ENCODE measurements at places on chromosomes 2 and 18.
A peak's percentile ranks its signal among the peaks of the same experiment; 100 is the strongest.

DNA sequence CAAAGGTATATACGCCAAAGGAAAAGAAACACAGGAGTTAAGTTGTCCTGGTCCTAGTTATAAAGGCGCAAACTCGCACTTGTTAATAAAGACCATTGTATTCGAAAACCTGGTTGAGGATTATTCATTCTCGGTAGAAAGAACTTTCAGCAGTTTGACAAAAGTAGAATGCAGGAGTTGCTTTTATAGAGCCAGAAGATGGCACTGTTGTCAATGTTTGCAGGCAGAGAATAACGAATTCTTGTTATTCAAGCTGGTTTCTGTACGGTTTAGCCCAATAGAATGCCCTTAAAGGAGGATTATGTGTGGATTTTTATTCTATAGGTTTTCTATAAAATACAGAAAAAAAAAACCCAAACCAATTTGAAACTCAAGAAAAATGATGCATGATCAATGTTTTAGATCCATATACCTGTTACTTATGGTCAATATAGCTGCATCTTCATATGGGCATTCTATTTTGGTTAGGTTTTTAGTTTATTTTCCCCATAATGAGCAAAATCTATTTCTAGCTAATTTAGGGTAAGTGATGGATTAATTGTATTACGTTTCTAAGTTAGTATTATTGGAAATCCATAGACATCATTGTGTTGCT lies 510.3 kb downstream of the PLCL1 start:
- DNase-seq, result no peak

DNA sequence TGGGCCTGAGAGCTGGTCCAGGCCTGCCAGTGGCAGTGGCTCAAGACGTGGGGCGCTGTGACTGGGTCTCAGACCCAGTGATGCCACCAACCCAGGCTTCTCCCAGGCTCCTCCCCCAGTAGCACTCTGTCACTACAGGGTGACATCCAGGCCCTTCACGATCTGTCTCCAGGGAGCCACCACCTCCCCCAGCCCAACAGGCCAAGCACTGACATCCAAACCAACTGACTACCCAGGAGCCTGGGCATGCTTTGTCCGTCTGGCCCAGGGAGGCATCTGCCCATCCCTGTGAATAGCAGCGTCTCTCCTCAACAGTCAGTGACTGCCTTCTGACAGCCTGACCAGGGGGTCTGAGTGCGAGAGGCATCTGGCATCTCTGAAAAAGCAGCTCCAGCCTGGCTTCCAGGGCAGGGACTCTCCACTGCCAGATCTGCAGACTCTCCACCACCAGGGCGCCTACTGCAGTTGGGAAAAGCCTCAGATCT lies 13.0 kb downstream of the TEX44 start:
- DNase-seq, result no peak

- DNase-seq, result no peak
Observed at GRCh38 chr18:54958704-54959625, at the start of gene CCDC68. TSS of gene CCDC68 (minus strand) at chr18:54959461. CDS start at chr18:54942791, 16,670 bp downstream.

DNA sequence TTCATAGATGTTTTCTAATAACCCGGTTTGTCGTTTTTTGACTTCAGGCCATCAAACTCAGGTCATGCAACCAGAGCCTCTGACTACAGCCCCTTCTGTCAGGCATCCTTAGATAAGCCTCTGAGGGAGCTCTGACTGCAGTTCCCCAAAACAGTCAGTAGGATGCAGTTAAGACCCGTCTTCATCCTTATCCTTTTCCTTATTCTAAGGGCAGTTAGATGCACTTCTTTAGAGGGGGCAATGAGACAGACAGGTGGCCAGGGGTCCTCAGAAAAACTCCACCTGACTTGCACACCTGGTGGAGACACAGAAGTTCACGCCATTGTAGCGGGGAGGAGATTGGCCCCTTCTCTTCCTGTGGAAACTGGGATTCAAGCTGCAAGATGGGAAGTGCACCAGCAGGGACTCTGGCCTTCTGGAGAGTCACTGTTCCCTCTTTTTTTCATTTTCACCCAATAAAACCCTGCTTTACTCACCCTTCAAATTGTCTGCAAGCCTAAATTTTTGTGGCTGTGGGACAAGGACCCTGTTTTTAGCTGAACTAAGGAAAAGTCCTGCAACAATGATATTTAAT lies 104.8 kb upstream of the TFPI start:
- DNase-seq, result no peak

DNA sequence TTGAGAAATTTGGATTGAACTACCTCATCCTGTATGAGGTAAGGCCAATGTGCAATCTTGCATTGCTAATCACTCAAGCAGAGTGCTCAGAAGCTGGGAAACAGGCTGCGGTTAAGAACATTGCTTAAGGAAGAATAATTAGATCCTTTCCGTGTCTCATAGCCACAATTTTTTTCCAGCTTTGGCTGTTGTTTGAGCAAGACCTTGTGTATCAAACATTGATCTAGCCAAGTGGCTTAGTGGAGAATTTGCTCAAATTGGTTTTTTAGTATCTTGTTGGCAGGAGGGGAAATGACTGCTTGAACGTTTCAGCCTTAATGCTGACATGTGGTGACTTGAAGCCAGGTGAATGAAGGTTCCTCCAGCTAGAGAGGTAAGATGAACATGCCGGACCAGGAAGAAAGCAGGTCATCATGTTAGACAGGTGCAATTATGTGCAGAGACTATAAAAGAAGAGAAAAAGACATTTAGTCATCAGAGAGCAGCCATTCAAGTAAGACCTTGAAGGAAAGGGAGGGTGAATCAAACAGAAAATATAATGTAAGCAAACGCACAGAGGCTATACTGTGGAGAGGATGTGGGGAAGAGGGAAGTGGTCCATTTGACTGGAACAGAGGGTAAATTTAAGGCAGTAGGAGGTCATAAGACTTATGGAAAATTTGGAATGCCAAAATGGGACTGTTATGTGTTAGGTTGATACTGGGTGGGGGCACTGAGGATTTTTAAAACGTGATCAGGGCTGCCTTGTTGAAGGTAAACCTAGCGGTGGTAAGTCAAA lies 98.9 kb upstream of the CYP1B1 start:
- DNase-seq, result no peak

DNA sequence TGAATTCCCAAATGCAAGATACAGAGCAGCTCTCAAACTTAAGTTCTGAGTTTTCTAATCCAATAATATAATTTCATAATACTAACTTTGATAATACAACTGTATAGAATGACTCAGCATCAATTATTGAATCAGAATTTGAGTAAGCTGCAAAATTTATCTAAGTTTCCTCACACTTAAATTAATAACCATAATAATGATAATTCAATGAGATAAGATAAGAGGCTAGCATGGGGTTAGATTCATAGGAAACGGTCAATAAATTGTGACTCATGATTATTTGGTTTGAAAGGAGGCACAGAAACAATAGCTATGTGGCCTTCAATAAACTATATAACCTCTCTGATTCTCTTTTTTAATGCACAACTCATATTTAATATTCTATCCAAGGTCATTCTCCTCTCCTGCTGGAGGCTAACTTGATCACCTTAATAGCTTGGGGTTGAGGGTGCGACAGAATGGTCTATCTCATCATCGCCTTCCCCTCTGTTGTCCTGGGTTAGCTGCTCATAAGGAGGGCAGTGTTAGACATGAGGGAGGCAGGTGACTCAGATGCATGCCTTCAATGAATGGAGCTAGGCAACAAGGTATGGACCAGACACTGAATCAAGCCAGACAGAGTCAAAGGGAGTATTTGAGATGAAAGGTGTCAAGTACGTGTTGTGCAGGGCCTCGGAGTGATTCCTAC lies 36.2 kb upstream of the BMP10 start:
- DNase-seq, result no peak

DNA sequence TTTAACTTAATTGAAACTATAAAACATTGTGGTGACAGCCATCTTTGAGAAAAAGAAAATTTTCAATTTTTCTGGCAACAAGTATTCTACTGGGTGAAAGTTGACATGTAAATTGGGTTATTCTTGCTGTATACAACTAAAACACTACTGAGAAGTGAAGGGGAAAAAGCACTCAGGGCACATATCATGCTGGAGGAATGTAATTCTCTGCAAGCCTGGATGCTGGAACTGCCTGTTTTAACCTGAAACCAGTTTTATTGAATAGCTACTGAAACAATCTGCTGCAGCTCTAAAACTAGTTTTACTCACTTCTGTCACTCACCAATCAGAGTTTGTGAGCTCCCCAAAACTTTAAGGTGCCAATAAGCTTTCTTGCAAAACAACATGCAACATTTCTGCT lies 1136.0 kb downstream of the LRP1B start:
- DNase-seq, result no peak

DNA sequence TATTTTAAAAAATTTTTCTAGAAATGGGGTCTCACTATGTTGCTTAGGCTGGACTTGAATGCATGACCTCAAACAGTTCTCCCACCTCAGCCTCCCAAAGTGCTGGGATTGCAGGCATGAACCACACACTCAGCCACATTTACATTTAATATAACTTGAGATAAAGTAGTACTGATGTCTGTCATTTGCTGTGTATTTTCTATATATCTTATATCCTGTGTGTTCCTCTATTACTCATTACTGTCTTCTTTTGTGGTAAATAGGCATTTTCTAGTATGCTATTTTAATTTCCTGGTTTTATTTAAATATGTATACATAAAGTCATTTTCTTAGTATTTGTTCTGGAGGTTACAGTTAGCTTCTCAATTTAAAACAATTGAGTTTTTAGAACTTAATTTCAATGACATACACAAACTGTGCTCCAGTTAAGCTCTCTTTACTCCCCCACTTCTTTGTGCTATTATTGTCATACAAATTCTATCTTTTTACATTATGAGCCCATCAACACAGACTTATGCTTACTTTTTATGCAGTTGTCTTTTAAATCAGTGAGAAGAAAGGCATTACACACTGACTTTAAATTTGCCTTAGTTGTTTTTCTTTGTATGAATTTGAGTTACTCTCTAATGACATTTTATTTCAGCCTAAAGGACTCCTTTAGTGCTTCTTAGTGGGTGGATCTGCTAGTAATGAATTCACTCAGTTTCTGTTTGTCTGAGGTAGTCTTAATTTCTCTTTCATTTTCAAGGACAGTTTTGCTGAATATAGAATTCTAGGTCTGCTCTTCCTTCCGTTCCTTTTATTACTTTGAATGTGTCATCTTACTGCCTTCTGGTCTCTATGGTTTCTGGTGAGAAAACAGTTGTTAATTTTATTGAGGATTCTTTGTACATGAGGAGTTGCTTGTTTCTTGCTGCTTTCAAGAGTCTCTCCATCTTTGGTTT lies 6.2 kb upstream of the INPP4A start:
- DNase-seq, result no peak

- peak; percentile 81 for DNase-seq
Observed at GRCh38 chr2:201071479-201072200, at the start of the genes HYCC2 and NDUFB3. TSS of gene HYCC2 (minus strand) at chr2:201071671. CDS start at chr2:201024009, 47,662 bp downstream. TSS of gene NDUFB3 (plus strand) at chr2:201072001. CDS start at chr2:201078883, 6,882 bp downstream.

DNA sequence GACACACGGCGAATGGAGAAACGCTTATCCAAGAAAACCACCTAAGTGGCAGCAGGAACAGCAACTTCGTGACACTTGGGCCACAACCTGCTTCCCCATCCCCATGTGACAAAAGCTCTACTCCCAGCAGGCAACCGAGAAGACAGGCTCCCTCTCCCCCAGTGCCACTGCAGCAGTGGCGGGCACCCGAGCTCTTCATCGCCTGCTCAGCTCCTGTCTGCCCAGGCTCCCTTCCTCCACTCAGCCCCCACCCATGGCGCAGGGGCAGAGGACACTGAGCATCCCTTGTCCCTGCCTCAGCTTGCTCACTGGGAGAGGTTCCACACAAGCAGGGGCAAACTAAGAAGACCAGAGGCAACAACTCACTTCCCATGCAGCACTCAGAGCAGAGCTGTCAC lies 22.9 kb downstream of the SLC66A2 start:
- no peak for DNase-seq

DNA sequence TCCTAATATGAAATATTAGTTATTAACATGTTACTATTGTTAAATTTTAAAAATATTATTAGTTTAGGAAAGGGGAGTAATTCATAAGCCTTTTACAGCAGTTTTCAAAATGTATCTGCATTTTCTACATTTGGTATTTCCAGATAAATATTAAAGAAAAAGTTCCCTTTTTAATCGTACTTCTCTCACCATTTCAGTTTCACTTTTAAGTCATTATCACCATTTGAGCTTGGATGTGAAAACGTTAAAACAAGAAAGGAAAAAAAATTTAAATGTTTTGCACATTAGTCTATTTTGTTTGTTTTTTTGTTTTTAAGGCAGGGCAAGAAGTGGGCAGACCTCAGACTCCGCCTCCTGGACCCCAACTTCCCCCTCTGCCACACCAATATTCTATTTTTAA lies 3.3 kb upstream of the SRSF7 start:
- DNase-seq, result no peak

- DNase-seq, result no peak
Observed at GRCh38 chr2:134189009-134189720, 64.7 kb upstream of the MGAT5 start.

DNA sequence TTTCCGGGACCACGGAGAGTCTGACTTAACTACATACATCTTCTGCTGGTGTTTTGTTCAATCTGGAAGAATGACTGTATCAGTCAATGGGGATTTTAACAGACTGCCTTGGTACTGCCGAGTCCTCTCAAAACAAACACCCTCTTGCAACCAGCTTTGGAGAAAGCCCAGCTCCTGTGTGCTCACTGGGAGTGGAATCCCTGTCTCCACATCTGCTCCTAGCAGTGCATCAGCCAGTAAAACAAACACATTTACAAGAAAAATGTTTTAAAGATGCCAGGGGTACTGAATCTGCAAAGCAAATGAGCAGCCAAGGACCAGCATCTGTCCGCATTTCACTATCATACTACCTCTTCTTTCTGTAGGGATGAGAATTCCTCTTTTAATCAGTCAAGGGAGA lies 23.1 kb downstream of the ICOS start:
- DNase-seq, result no peak

DNA sequence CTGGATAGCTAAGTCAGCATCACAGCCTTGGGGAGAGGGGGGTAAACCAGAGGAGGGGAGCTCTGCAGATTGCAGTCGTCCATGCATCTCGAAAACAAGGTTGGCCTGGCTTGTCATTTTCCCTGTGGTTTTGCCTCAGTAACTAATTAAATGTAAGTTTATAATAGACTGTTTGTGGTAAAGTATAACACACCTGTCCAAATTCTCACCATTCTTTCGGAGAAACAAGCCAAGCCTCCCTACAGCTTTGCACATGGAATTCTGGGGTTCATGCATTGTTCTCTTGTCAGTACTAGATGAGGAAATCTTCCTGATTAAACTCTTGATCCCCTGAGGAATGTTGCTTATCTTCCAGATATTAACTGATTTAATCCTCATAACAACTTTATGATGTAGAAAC lies 1065.2 kb upstream of the FAM98A start:
- no peak for DNase-seq

GRCh38 chr2:242035858-242036652 lies 166.5 kb downstream of the RTP5 start:
- DNase-seq, result no peak

DNA sequence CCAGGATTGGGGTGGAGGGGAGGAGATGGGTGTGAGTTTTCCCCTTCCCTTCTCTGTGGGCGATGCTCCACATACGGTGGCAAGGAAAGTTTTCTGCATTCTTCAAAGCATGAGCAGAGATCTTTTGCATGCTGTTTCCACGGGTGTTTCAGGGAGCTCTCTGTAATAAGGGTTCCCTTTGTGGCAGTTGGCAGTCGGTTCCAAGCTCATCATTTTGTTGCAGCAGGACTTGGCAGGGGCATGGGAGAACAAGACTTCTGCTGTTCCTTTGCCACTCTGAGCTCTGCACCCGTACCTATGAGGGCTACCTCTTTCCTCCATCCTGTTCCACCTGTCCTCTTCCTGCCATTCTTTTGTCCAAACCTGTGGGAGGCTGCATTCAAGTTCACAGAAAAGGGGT lies 71.3 kb upstream of the SPRED2 start:
- DNase-seq, result no peak

- no peak for DNase-seq
Observed at GRCh38 chr2:119478188-119478977, 45.9 kb downstream of the SCTR start.
